ENCODE measurements at places on chromosomes 6 and 20. TPM values are rescaled to one million over a fixed set of nuclear protein-coding genes. Genes with fewer than 3 reads are reported as not detected.

GRCh38 chr20:24993337-24994185 lies 1.0 kb upstream of the APMAP start:
- peak; percentile 18 for DNase-seq

The XKR7 gene
- total RNA-seq, result 0.36 TPM

DNA sequence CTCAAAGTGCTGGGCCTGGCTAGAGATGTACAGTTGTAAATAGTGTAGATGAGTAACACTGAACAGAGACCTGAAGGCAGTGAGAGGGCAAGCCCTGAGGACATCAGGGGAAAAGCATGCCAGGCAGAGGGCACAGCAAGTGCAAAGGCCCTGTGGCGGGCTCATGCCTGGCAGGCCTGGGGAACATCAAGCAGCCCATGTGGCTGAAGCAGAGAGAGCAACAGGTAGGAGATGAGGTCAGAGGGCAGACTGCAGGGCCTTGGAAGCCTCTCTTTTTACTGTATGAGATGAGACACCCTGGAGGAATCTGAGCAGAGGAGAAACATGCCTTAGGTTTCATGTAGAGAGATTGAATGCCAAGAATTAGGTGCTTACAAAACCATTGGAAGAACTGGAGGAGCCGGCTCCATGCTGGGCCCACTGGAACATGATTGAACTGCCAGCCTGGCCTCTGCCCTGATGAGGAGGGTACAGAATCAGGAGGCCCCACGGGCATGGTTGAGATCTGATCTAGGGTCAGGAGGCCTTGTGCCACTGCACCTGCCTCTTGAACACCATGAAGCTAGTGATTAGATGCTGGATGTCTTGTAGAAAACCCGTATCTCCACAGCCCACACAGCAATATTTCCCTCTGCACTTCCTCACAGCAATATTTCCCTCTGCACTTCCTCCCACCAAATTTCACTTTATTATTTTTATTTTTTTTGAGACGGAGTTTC lies 5.9 kb upstream of the HMGA1 start:
- no peak for DNase-seq

DNA sequence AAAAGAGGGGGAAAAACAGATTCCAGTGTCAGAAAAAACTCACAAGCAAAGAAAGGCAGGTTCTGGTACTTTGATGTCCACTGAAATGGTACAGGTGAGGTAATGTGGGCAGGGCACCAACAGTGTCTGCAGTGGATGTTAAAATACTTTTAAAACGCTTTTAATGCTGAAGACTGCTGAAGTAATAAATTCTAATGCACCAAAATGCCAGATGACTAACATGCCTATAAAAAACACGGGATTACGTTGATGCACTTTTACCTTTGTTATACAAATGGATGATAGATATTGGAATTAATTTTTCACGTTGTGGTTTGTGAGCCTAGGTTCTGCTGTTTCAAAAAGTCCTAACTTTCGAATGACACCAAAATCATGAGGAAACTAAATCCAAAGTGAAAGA lies 83.3 kb downstream of the TINAG start:
- no peak for DNase-seq

GRCh38 chr20:48026981-48027592 lies 241.8 kb upstream of the SULF2 start:
- peak; percentile 46 for DNase-seq

DNA sequence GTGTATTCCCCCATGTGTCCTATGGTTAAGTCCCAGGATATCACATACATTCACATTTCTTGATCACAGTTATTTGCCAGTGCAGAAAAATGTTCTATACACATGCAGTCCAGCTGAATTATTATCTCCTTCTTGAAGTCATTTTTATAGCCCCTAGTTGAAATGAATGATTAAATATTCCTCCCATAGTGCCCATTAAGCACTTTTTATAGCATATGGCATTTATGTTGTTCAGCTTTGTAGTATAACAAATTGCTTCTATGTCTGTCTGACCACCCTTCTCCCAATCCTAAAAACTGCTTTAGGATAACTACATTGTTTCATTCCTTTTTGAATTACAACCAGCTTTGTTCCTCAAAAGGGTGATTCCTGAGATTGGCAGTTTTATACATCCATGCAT lies 123.5 kb downstream of the ADGRB3 start:
- DNase-seq, result no peak

DNA sequence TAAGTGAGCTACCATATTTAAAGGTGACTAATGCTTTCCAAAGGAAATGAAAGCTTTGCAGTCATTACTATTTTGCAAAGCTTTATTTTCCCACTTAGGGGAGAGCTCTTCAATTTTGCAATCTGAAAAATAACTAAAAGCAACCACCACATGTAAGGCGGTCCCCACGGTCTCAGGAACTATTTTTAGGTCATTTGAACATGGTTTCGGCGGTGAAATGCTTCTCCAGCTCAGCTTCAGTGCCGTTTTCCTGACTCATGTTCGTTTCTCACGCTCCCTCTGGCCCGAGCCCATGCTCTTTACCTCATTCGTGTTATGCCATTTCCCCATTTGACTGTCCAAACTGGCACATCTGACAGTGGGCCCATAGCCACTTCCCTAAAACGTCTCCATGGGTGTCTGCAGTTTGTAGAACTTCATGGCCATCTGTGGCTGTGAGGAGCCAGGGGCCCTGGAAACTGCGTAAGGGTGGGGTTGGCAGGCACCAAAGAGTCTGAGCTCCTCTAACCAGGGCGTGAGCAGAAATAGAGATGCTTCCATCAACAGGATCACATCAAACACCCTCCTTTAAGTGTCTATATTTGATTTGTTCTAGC lies 46.5 kb downstream of the ADTRP start:
- no peak for DNase-seq

The TSBP1 gene
- total RNA-seq, result not detected

The CNKSR3 gene
- total RNA-seq, result 11.1 TPM

The C6orf89 gene
- 42.3 TPM for total RNA-seq

DNA sequence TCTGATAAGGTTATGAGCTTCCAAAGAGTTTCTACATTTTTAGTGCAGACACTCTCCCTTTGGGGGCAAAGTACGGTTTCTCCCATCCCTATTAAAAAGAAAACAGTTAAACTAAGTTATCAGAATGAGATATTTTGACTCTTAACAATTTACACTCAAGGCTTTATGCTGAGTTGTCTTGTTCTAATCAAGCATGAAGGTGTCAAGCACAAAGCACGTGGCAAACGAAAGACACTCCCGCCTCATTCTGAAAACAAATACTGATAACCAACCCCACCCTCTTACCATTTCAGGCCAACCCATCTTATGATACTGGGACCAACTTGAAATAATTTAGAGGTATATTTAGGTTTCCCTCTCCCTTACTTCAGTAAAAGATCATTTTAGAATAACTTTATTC lies 24.3 kb downstream of the OR14J1 start:
- no peak for DNase-seq

DNA sequence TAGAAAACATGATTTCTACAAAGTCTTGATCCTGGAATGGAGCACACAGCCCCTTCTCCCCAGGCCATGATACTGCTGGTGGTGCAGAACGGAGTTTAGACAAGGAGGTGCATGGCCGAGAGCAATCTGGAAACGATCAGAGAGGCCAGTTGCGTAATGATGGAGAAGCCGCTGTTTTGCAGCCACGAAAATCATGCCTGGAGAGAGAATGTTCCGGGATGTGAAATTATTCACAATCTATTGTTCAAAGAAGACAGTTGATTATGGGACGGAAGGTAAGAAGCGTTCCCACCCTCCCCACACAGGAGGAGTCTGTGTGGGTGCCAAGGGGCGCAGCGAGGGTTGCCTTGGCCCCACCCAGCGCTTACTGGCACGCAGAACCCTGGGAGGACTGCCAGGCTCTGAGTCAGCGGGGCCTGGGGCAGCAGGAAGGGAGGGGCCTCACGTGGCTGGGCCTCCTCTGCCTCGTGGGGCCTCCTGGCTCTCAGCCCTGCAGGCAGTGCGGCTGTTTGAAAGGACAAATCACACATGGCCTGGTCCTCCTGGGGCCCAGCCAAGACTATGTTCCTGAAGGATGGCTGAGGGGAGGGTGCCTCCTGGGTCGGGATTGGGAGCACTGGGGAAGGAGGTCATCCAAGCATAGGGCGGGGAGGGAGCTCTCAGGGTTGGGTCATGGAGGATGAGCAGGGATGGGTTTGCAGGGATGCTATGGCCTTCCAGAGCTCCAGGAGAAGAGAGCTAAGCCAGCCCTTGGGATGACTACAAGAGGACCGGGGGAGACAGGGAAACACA lies 8.7 kb upstream of the AP5S1 start:
- peak; percentile 94 for DNase-seq

The PSORS1C1 gene
- 8.8 TPM for total RNA-seq

GRCh38 chr20:22512911-22513489 lies 71.4 kb downstream of the FOXA2 start:
- DNase-seq, result no peak

DNA sequence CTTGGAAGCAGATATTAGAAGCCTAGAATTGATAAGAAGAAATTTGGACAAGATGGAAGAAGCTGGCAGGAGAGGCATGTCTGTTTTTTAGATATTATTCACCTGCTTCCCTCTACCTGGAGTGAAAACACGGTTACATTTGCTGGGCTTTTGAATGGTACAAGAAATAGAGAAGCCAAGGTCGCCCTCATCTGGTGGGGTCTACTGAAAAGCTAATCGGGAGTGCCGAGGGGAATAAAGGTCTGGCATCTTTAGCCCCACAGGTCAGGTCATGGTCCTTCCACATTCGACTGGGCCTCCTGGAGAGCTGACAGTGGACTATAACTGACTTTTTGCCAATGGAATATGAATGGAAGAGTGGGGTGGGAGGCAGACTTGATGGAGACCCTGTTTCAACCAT lies 4.6 kb upstream of the C2 start:
- DNase-seq, result no peak

- no peak for DNase-seq
Observed at GRCh38 chr20:33866398-33867100, 55.4 kb downstream of the CHMP4B start.

- peak; percentile 12 for DNase-seq
Observed at GRCh38 chr6:49457771-49458170, 5.3 kb downstream of the MMUT start.

The CTCFL gene
- total RNA-seq, result not detected

The CPNE5 gene
- 0.29 TPM for total RNA-seq

DNA sequence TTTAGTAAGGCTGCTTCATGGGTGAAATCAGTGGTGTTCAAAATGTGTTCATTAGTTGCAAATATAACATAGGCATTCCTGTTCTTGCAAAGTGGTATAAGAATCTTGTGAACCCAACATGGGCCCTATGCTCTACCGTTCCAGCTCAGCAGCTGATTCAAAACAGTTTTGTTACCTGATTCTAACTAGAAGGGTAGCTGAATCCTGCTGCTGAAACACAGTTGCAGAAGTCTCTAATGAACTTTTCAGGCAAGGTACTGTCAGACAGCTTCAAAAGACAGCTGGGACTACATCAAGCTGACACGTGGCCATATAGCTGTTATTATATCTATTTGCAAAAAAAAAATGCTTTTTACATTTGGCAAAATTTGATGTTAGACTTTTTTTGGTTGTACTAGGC lies 22.7 kb downstream of the THEMIS start:
- DNase-seq, result no peak

The FAM83D gene
- total RNA-seq, result 2.1 TPM

DNA sequence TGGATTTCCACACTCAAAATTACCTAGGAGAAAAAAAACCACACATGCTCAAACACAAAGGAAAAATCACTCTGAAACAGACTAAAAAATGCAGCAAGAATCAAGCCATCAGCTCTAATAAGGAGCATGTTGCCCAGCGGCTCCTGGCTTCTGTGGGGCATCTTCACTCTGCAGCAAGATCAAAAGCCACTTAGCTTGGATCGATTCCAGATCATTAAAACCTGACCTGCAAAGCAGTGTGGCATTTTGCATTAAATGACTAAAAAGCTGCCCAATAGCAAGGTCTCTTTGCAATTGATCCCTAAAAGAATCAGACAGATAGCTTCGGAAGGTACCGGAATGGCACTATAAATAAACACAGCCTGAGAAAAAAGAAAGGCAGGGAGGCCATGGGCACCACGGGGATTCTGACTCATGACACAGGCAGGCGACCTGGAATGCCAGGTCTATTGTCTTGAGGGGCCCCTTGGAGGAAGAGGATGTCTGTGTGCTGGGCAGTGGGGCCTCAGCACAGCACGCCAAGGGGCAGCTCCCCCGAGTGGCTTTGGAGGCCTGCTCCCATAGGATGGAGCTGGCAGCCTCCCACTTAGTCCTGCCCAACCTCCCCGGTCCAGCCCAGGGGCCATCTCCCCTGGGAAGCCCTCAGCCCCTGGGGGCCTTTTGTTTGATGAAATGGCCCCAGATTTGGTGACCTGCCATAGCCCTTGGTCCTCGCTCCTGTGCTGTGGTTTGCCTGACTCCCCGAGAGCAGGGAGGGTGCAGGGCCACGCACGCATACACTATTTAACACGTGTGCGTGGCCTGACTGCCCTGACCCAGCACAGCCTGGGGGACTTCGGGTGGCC lies 7.6 kb downstream of the LEMD2 start:
- peak; percentile 53 for DNase-seq

GRCh38 chr6:75176076-75176582 lies 29.7 kb downstream of the COL12A1 start:
- DNase-seq, result no peak

- DNase-seq, result peak; percentile 51
Observed at GRCh38 chr6:135870722-135871121, 19.2 kb downstream of the PDE7B start.

DNA sequence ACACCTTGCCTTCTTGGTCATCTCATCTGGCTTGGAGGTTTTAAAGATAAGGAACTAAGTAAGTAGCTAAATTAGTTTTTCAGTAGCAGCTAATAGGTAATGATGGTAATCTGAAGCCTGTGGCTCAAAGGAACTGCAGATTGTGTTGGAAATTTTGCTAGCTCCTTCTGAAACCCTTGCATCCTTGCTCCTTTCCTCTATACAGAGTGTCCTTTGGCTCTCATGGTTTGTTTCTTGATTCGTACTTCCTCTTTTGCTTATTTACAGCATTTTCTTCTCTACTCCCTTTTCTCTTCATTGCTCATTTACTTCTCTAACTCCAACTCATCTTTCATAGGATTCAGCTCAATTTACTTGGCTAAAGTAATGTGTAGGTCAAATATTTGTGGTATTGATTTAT lies 19.0 kb downstream of the LRRC1 start:
- no peak for DNase-seq

The SAMHD1 gene
- total RNA-seq, result 99.7 TPM

DNA sequence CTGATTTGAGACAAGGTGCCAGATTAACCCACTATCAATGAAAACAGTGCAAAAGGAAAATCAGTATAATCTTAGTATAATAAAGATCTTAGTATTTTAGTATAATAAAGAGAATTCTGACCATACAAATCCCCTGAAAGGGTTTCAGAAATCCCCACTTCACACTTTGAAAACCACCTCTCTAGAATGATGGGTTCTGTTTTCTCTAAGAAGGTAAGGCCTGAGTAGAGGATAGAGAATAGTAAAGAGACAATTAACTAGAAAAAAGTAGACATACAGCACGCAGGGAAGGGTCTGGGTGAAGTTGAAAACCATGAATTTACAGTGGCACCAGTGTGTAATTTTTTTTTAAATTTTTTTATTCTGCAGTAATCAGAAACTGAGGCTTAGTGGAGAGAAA lies 73.6 kb downstream of the REV3L start:
- DNase-seq, result no peak

- no peak for DNase-seq
Observed at GRCh38 chr20:50930976-50931305, 296 bp downstream of the ADNP start.

The CRYBG1 gene
- total RNA-seq, result 1.4 TPM

The ZKSCAN4 gene
- 3.9 TPM for total RNA-seq

The RIPPLY2 gene
- not detected for total RNA-seq

GRCh38 chr20:33732166-33732970 lies 572 bp downstream of the ZNF341 start:
- DNase-seq, result peak; percentile 55

The TINAG gene
- total RNA-seq, result not detected

- DNase-seq, result peak; percentile 59
Observed at GRCh38 chr20:297925-298775, 780 bp downstream of the ZCCHC3 start.

The FNDC1 gene
- total RNA-seq, result 8.6 TPM

All from astrocyte (in vitro differentiated cells and primary cell).